NCI-H1105 treated with DMSO at 0.1 percent for 48 hours (cell line): ENCODE measurements at places on chromosomes 3 and 15.
A peak's percentile ranks its signal among the peaks of the same experiment; 100 is the strongest.

DNA sequence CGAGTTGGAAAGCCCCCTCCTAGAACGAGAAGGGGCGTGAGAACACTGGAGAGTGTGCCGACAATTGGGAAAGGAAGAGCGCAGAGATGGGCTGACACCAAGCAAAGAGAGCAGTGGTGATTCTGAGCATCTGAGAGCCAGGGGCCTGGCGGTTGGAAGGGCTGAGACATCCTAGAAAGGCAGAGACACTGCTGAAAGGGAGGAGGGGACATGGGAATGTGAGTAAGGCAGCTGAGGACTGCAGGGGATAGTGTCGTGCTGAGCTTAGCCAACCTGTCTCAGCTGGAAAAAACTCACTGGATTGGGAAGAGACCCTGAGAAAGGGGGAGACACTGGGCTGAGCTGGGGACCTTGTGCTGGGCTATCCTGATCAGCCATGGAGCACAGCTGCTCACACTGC lies 58.1 kb upstream of the SLC6A6 start:
- no peak for DNase-seq

DNA sequence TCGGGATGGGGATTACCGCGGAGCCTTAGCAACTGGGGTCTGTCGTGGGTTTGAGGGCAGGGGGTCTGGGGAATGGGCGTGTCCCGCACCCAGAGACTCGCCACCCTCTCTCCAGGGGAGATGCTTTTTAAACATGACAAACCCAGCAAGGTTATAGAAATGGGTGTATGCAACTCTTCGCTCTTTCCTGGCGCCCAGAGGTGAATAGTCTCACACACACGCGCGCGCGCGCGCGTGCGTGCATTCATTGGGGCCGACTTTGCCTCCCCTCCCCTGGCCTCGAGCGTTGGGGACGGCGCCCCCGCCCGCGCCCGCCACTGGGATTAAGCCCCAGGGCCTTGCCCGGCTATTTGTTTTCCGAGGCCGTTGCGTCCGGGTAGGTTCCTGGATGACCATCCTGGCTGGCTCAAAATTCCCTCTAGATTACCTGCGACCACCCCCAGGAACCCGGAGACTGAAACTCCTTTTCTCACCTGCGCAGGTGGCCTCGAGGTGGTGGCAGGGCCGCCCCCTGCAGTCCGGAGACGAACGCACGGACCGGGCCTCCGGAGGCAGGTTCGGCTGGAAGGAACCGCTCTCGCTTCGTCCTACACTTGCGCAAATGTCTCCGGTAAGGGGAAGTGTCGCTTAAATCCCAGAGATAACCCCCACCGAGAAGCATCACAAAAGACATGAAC lies 777 bp downstream of the GPR160 start:
- peak; percentile 44 for DNase-seq

DNA sequence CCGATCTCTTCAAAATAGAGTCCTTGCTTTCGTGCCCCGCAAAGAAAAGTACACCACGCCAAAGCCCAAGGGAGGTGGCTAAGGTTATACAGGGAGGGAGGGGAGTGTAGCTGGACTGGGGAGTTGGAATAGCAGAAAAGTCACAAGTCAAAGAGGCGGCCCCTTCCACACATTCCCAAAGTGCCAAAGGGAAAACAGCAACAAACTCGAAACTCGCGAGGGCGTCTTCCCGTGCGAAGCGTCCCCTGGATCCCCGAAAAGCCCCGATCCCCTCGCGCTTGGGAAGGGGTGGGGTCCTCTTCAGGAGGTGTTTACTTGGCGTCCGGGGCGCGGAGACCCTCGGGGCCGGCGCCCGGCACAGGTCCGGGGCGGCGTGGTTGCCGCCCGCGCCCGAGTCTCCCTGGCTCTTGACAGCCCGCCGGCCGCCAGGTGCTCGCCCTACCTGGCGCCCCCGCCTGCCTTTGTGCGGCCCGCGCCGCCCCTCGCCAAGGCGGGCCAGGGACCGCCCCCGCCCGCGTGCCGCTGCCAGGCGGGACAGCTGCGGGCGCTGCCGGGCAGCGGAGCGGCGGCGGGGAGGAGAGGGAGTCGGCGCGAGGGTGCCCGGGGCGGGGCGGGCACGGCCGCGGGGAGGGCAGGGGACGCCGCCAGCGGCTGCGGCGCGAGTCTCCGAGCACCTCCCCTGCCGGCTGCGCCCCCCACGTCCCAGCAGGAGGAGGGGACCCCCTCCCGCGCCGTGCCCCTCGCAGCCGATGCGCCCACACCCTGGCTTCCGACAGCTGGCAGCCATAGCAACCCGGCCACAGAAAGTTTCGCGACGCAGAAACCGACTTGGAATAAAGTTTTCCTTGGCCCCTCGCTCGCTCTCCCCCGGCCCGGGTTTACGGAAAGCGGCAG lies 966 bp downstream of the MYO1E start:
- peak; percentile 43 for DNase-seq

GRCh38 chr3:53643757-53644156 lies 149.3 kb downstream of the CACNA1D start:
- DNase-seq, result no peak

- no peak for DNase-seq
Measured at GRCh38 chr3:177818712-177819240, 621.5 kb upstream of the TBL1XR1 start.
